CD4-positive, alpha-beta memory T cell (primary cell): ENCODE measurements at places on chromosomes 6 and 20.

GRCh38 chr6:92748131-92748530, 671.2 kb downstream of the EPHA7 start:
- DNase-seq: no peak

DNA sequence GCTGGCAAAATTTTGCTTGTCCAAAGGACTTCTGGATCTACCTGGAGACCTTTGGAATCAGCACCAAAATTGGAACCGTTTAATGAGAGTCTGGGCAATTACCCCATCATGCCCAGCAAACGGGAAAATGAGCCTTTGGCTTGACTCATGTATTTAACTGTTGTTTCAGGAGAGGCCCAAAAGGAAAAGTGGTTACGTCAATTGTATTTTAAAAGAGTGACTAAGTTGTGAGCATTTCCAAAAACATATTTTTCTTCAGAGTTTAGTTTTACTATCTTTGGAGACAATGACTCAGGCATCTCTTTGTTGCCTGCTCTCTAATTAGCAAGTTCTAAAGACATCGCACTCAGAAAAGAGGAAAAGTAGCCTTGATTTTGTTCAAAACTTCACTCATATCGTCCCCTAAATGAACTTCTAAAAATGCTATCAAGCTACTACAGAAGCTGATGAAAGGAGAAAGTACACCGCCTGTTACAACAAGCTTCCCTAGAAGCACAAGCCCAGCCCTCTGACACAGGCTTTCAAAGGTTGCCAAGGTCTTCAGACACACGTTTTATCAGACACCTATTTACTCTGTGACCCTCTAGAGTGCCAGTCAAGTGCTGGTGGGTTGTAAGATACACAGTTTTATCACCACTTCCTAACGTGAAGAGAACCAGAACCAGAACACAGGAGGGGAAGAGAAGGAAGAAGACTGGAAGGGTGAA, 146.2 kb downstream of the TBX18 start:
- no peak for DNase-seq

- no peak for DNase-seq
Measured at GRCh38 chr6:51396583-51396982, 577.9 kb downstream of the TFAP2B start.

DNA sequence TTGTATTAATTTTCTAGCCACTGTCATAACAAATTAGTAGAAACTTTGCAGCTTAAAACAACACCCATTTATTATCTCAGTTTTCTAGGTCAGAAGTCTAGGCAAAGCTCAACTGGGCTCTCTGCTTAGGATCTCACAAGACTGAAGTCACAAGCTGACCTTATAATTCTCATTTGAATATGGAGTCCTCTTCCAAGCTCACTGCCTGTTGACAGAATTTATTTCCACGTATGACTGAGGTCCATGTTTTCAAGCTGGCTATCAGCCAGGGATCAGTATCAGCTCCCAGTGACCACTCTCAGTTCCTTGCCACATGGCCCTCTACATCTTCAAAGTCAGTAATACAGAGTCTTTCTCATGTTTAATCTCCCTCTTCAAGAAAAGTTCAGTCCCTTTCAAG, 11.7 kb upstream of the HLA-DQB2 start:
- DNase-seq: no peak

GRCh38 chr20:45905505-45906079, 6.4 kb downstream of the PLTP start:
- DNase-seq: no peak

- DNase-seq: no peak
Measured at GRCh38 chr6:144583614-144583954, 298.4 kb downstream of the UTRN start.

- no peak for DNase-seq
Measured at GRCh38 chr20:40633123-40633850, 55.7 kb downstream of the MAFB start.

GRCh38 chr6:120826253-120826652, 508.0 kb downstream of the TBC1D32 start:
- DNase-seq: no peak

- DNase-seq: no peak
Measured at GRCh38 chr20:44805979-44806620, 4.2 kb downstream of the RIMS4 start.

DNA sequence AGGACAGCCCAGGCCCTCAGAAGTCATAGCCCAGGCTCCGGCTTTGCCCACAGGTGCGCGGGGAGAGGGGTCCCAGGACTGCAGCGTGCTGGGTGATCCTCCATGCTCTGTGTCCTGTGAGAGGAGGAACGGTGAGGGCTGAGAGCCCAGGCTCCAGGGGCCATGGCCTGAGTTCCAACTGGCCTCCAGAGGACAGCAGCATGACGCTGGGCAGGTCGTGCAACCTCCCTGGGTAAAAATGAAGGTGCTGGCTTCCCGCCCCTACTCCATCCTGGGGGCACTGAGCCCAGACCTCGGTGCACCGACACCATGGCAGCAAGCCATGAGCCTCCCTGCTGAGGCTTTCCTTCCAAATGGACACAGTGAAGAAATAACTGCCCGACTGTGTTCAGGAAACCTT, 305.4 kb downstream of the TAF4 start:
- no peak for DNase-seq

GRCh38 chr20:23125625-23126191, 39.6 kb upstream of the CD93 start:
- no peak for DNase-seq

DNA sequence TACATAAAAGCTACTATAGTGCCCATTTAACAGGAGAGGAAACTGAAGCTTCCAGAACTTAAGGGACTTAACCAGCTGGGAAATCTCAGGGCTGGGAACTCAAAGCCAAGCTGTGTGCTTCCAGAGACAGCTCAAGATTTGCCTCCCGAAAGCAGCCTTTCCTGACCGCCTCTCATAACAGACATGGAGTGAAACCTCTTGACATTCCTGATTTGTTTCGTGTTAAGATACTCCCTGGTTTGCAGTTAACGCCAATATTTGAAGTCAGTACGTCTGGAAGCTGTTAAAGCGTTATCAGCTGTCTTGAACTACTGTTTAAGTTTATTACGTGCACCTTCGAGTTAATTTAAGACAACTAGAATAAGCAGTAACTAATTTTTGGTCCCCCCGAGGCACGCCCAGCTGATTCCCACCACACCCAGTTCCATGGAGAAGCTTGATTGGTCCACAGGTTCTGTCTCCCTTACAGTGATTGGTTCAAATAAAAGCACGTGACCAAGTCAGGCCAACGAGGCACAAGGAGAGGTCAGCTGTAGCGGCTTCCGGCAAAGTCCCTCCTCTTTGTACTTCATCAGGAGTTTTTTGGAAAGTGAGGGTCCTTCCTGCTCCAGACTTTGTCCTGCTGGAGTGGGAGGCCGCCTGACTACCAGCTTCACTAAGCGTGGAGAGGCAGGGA, 8.9 kb upstream of the TCP11 start:
- DNase-seq: no peak

DNA sequence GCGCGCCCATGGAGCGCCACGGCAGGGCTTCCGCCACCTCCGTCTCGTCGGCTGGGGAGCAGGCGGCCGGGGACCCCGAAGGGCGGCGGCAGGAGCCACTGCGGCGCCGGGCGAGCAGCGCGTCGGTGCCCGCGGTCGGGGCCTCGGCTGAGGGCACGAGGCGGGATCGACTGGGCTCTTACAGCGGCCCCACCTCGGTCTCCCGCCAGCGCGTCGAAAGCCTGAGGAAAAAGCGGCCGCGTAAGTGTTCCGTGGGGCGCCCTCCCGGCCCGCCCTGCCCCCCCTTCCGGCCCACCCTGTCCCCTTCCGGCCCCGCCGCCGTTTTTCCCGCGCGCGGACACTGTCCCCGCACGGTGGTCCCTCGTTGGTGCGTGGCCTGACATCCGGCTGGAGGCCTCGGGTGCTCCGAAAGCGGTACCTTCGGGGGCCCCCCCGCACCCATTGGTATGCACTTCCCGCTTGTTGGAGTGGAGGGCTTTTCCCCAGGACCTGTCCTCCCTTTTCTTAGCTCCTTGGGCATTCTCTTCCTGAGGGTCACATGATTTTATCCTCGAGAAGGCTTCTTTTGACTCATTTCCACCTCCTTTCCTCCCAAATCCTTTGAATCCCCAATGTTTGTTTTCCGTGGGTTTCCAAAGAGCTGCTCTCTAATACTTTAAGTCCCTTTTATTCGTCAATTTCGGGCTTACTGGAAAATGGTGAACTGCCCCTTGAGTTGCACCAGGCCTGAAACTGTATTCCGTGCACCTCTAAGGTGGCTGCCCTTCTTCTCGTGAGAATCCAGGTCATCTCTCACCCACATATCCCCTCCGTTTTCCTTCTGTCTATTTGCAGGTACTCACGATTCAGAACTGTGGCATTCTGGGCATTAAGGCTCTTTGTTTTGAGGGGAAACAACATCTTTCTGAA, 556 bp downstream of the PANK2 start:
- DNase-seq: peak; percentile 23

DNA sequence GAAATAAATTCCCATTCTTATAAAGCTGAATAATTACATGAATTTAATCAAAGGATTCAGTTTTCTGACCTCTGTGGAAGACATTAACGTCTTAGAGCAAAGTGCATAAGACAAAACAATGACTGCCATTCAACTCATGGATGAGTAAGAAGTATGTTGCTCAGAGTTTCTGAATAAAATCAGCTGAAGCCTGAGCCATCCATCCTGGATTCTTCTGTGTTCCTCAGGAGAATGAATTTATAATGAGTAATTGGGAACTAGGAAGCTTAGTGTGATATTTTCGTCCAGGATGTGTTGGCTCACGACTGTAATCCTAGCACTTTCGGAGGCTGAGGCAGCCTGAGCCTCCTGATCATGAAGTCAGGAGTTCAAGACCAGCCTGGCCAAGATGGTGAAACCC, 62.8 kb downstream of the PERP start:
- no peak for DNase-seq

DNA sequence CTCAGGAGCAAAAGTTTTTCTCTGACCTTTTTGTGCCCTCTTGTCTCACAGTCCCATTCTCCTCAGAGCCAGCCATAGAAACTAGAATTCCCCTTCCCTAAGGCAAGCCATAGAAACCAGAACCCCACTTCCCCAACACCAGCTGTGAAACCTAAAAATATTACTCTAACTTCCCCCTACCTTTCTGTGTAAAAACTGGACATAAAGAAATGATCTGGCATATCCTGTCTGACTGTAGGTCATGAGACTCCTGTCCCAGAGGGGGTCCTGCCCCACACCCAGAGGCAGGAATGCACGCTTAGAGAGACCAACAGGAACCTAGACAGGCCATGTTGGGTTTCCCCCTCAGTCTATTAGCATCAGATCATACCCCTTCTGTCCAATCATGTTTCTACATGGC, 140.6 kb upstream of the SLC22A16 start:
- no peak for DNase-seq

DNA sequence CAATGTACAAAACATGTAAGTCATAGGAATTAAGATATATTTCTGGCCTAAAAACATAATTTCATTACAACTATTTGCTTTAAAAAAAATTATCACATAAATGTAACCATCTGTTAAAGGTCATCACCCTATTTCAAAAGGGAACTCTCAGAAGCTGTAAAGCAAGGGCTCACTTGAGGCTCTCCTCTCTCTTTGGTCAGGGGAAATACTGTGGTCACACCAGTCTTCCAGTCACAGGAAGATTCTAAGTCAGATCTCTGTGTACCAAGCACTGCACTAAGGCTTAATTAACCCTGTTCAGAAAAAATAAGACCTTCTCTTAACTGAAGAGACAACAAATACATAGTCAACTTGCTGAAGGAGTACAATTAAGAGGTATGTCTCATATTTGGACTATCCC, 75.6 kb downstream of the MMS22L start:
- DNase-seq: no peak

GRCh38 chr6:151551223-151551857, 57.5 kb downstream of the CCDC170 start:
- no peak for DNase-seq

DNA sequence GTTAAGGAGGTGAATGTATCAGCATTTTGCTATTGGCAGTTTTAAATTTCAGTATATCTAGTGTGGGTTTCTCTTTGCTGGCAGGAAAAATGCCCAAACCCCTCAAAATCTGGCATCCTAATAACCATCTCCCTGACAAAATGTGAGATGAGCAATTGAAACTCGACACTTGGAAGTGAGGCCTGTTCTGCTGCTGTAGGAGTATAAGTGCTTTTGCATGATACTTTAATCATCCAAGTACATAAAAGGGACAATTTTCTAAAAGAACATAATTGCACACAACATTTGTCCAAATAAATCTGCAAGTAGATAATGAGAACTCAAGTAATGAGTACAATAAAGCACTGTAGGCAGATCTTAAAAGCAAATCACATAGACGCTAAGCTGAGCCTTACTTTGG, 36.5 kb downstream of the LAMP5 start:
- no peak for DNase-seq

GRCh38 chr20:31517373-31517772, 3.1 kb downstream of the HM13 start:
- DNase-seq: no peak

GRCh38 chr6:131135244-131136020, at the start of gene AKAP7:
TSS of gene AKAP7 (plus strand) at chr6:131135467. CDS start at chr6:131135764, 297 bp downstream.
- DNase-seq: peak; percentile 52

DNA sequence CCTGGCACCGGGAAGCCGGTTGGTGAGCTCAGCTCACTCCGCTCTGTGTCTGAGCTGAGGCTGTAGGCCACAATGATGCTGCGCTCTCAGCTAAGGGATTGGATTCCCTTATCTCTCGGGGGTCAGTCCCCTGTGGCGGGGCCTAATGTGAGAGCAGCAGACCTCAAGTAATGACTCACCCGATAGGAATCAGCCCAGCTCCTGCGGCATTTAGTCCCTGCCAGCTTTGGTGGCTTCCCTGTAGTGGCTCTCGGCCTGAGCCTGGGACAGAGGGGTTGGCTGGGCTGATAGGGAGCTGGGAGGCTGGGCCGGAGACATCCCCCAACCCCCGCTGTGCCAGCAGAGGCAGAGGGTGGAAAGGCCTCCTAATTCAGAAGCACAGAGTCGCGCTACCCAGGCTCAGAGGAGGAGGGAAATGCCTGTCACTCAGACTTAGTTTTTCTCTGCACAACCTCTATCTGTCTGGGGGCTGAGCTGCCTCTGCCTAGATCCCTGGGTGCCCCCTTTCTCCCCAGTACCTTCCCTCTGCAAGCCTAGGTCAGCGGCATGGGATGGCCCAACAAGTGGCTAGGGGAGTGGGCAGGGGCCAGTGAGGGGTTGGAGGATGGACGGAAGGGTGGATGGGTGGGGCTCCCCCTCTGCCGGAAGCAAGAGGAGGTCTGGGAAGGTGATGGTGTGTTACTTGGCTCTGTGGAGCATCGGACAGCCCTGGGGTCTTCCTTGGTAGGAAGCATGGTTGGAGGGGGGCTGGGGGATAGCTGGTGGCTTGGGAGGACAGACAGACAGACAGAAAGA, 92.2 kb downstream of the CDH22 start:
- DNase-seq: no peak

- no peak for DNase-seq
Measured at GRCh38 chr6:110541701-110542309, 65.4 kb upstream of the SLC22A16 start.

DNA sequence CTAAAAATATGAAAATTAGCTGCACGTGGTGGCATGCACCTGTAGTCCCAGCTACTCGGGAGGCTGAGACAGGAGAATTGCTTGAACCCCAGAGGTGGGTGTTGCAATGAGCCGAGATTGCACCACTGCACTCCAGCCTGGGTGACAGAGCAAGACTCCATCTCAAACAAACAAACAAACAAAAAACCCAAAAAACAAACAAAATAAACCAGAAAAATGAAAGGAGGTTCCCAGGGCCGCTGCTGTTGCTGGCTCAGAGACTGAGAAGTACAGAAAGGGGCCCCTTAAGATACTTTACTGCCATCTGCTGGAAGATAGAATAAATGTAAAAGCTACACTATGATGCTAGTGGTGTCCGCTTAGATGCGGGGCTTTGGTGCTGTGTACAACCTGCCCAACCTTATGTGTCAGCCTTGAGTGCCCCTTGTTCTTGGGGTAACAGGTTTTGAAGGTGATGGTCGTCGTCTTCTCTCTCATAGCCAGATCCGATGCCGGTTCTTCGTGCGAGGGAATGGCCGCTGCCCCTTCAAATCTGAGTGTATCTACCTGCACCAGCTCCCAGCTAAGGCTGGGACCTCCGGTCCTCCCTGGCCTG, 2.8 kb upstream of the FANCE start:
- peak; percentile 75 for DNase-seq
